NCI-H2227 treated with DMSO at 0.1 percent for 48 hours (cell line): ENCODE measurements at places on chromosomes 5 and 9.

DNA sequence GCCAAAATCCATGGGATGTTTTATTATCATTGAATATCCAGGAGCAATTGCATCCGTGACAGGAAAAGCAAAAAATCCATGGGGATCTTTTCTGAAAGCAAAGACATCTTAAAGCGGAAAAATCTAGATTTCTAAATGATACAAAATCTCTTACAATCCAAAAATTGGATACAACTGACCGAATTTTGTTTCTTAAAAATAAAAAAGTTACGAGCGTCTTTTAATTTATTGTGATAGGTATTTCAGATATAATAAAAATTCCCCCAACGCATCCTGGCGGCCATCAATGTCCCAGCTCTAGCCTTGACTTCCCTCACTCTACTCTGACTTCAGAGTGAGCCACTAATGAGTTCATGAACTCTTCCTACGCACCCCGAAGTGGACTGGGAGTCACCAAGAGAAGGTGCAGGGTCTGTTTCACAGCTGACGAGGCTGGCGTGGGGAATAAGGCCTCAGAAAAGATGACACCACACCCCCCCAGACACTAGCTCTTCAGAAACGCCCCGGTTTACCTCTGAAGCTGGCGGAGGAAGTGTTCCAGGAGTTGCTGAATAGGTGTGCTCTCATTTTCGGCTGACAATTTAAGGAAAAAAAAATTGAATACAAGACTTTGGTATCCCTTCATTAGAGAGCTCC lies 3.4 kb downstream of the BRD9 start:
- no peak for DNase-seq

- no peak for DNase-seq
Observed at GRCh38 chr5:40150896-40151295, 528.8 kb upstream of the PTGER4 start.

DNA sequence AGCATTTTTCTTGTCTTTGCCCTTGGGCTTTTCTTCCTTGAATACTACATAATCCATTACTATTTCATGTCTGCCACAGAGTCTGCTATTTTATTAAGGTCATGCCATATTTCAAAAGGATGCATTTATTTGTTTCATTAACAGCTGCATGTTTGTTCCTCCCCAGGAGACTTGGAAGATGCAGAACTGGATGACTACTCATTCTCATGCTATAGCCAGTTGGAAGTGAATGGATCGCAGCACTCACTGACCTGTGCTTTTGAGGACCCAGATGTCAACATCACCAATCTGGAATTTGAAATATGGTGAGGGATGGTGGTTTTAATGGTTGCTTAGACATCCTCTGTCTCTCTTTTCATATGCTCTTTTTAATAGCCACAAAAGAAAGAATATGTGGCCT lies 4.0 kb downstream of the IL7R start:
- DNase-seq = no peak

- DNase-seq = peak; percentile 71
Observed at GRCh38 chr5:66595756-66596635, at the start of gene MAST4. MAST4 (plus strand) TSS chr5:66596393; CDS start chr5:66596656, 263 bp downstream.

- DNase-seq = no peak
Observed at GRCh38 chr9:129552064-129552463, 68.8 kb downstream of the C9orf50 start.

- DNase-seq = no peak
Observed at GRCh38 chr5:139726248-139726647, 69.4 kb upstream of the PSD2 start.

GRCh38 chr5:66986534-66986933 lies 210.1 kb downstream of the CD180 start:
- DNase-seq = no peak

GRCh38 chr5:107619781-107620180 lies 51.0 kb downstream of the EFNA5 start:
- no peak for DNase-seq

- no peak for DNase-seq
Observed at GRCh38 chr9:108057421-108058134, 568.0 kb upstream of the KLF4 start.

DNA sequence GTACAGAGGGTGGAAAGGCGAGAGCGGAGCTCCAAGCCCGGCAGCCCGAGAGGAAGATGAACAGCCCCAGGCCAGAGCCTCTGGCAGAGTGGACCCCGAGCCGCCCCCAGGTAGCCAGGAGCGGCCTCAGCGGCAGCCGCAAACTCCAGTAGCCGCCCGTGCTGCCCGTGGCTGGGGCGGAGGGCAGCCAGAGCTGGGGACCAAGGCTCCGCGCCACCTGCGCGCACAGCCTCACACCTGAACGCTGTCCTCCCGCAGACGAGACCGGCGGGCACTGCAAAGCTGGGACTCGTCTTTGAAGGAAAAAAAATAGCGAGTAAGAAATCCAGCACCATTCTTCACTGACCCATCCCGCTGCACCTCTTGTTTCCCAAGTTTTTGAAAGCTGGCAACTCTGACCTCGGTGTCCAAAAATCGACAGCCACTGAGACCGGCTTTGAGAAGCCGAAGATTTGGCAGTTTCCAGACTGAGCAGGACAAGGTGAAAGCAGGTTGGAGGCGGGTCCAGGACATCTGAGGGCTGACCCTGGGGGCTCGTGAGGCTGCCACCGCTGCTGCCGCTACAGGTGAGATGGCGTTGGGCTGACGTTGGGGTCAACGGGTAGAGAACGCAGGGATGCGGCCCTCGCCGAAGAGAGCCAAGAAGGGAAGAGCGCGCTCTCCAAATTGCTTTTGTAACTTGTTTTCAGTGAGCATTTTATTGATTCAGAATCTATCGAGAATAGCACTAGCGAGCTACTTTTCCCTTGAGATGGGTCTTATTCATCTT lies at the start of gene PTGER4:
TSS of gene PTGER4 (plus strand) at position 3 of the 769 bp plus-strand sequence. CDS start 1,079 bp downstream, outside the sequence.
- DNase-seq = peak; percentile 40

DNA sequence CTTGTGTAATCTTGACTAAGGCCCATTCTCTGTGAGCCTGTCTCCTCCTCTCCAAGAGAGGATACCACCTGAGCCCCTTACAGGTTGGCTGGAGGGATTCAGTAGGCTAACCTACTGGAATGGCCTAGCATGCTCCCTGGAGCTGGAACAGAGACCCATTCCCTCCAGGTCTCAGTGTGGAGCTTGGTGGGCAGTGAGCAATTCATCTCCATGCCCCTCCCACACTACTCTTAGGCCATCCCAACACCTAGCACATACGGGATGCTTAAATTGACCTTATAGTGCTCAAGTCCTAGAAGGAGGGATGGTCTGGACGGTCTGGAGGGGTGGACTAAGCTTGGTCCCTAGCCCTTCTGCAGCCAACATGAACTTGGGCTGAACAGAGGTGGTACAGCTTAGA lies 75.6 kb downstream of the CRB2 start:
- no peak for DNase-seq

DNA sequence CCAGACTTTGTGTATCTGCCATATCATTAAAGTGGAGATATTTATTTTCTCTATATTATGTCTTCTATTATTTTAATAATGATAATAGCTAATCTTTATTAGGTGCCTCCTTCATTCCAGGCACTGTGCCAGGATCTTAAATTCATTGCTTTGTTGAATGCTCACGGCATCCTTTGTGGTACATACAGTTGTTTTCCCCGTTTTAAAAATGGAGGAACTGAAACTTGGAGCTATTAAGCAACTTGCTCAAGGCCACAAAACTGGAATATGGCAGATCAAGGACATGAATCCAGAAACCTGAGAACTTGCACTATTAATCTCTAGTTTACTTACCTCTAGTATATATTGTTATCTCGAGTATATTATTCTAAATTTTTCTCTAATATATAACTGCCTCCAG lies 41.5 kb upstream of the PPP3R2 start:
- DNase-seq = no peak
